Cardiac muscle cell (in vitro differentiated cells and primary cell): ENCODE measurements at places on chromosomes 4 and X. TPM values are rescaled to one million over a fixed set of nuclear protein-coding genes. Genes with fewer than 3 reads are reported as not detected.

TMSB15C gene
- 6.2 and 9.2 TPM in 2 replicates for total RNA-seq

DNA sequence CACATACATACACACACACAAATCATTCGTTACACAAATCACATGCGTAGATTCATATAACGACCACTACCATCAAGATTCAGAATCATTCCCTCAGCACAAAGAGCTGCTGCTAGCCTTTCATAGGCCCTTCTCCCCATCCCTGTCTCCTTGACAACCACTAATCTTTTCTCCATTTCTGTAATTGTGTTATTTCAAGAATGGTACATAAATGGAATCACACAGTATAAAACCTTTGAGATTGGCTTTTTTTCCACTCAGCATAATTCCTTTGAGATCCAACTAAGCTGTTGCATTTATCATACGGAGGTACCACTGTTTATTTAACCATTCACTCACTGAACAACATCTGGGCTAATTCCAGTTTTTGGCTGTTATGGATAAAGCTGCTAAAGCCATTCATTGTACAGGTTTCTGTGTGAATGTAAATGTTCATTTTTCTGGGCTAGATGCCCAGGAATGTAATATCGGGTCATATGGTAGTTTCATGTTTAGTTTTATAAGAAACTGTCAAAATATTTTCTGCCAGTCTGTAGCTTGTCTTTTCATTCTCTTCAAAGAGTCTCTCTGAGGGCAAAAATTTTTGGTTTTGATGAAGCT lies 64.1 kb downstream of the USP11 start:
- no peak for DNase-seq

DNA sequence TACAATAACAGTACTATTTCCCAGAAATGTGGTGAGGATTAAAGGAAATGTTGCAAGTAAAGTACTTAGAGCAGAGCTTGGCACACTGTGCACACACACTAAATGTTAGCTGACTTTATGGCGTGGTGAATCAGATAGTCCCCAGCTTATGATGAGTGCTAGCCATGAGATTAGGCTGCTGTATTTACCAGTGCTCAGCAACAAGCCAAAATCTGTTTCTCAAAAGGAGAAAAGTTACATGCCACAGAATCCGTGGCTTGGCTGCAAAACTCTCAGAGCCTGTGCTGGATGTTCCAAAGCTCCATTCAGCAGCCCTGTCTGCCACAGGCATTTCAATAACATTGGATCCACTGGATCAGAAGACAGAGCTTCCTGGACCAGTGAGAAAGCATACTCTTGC lies 12.8 kb upstream of the STBD1 start:
- DNase-seq, result no peak

GRCh38 chr4:56817840-56818491 lies 3.5 kb downstream of the SPINK2 start:
- no peak for DNase-seq

FMR1NB gene
- total RNA-seq, result not detected in 2 replicates

- DNase-seq, result no peak
Observed at GRCh38 chrX:1781766-1782165, 166.9 kb downstream of the ASMT start.

- no peak for DNase-seq
Observed at GRCh38 chr4:48195374-48195773, 61.3 kb upstream of the TXK start.

GRCh38 chr4:70280567-70280966 lies 38.2 kb downstream of the CSN3 start:
- no peak for DNase-seq

POF1B gene
- 0.12 and 0.28 TPM in 2 replicates for total RNA-seq

GRCh38 chrX:150533863-150534262 lies 34.6 kb upstream of the MTM1 start:
- DNase-seq, result no peak

- DNase-seq, result no peak
Observed at GRCh38 chr4:121707344-121707743, 10.6 kb upstream of the ANXA5 start.

PROM1 gene
- total RNA-seq, result 2.3 and 4.9 TPM in 2 replicates

NAP1L3 gene
- 61.4 and 67.6 TPM in 2 replicates for total RNA-seq

TREX2 gene
- 0.36 TPM in 1 of 2 replicates, not detected in the other for total RNA-seq

- DNase-seq, result peak; percentile 67
Observed at GRCh38 chrX:13428053-13428786, 108.4 kb upstream of the ATXN3L start.

PDHA1 gene
- 243 and 257 TPM in 2 replicates for total RNA-seq

DNA sequence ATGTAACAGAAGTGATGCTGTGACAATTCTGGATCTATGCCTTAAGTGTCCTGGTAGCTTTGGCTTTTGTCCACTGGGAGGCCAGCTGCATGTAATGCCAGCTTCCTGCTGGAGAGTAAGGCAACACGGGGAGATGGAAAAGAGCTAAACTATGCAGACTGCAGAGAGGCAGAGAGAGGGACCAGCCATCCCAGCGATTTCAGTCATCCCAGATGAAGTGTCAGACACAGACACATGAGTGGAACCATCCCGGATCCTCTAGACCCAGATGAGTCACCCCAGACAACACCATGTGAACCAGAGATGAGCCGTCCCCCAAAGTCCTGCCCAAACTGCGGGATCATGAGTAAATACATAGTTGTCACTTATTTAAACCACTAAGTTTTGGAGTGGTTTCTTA lies 14.6 kb downstream of the SRPX start:
- no peak for DNase-seq

- no peak for DNase-seq
Observed at GRCh38 chr4:95141361-95141760, 383.6 kb downstream of the BMPR1B start.

GRCh38 chrX:29542152-29542551 lies 673.2 kb upstream of the MAGEB2 start:
- no peak for DNase-seq

DNA sequence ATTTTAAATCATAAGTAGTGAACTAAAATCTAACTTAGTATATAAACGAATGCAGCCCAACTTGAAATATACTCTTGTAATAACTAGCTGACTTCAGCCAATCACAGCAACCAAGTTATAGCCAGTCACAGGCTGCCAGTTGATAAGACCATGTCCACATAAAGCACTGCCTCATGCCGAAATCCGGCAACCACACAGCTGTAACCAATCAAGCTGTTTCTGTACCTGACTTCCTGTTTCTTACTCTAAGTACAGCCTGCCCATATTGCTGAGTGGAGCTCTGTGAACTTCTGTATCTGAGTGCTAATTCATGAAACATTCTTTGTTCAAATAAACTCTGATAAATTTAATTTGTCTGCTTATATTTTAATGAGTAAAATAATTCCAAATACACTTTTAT lies 805.3 kb upstream of the EPHA5 start:
- DNase-seq, result peak; percentile 29

SMC1A gene
- total RNA-seq, result 46.1 and 48.3 TPM in 2 replicates

DNA sequence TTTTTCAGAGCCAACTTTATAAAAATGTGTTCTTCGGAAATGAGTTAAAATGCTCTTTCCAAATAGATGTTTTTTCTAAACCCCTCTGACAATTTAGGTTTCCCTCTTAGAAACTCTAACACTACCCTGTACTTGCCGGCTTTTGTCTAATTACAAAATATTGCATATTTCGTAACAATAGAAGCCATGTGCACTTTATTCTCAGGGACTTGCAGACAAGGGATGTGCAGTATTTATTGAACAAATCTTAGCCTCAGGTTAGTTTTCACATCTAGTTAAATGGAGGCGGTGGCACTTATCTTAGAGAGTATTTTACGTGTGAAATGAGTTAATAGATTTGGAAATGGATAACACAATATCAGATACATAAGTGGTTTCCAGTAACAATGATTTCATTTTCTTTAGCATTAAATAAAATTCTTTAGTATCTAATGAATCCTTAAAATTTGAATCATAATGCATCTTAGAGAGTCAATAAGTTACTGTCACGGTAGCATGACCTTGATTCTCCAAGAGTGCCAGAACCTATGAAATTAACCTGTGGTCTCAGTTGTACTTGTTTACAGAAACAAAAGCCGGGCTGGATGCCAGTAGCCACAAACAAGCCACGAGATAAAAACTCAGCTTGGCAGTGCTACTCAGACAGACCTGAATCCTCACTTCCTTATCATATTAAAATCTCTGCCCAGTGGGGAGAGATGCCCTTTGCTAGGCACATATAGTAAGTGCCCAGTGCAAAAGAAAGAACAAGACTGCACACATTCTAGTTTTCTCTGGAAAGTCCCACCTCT lies 772 bp upstream of the PABPC4L start:
- peak; percentile 40 for DNase-seq

C4orf17 gene
- not detected in 2 replicates for total RNA-seq

GRCh38 chr4:172986114-172986513 lies 182.5 kb upstream of the GALNT7 start:
- no peak for DNase-seq

OTC gene
- total RNA-seq, result not detected in 2 replicates

- peak; percentile 68 for DNase-seq
Observed at GRCh38 chr4:184811526-184812198, 14.1 kb downstream of the ACSL1 start.

GRCh38 chr4:8090312-8090711 lies 68.3 kb downstream of the ABLIM2 start:
- DNase-seq, result peak; percentile 46

GRCh38 chr4:111775556-111776297 lies 369.5 kb upstream of the FAM241A start:
- DNase-seq, result no peak

GAGE1 gene
- total RNA-seq, result not detected in 2 replicates

- DNase-seq, result peak; percentile 94
Observed at GRCh38 chr4:48127682-48128404, 6.2 kb downstream of the TXK start.
